ENCODE measurements at places on chromosomes 3 and 15. TPM values are rescaled to one million over a fixed set of nuclear protein-coding genes. Genes with fewer than 3 reads are reported as not detected.

Gene CPN2
- total RNA-seq, result not detected

Gene CCDC32
- total RNA-seq, result 25.1 TPM

Gene GOLGA8N
- 4.6 TPM for total RNA-seq

Gene TMEM207
- not detected for total RNA-seq

Gene SCG3
- total RNA-seq, result 52.6 TPM

Gene SLC28A1
- 0.23 TPM for total RNA-seq
